COLO829 (cell line): ENCODE measurements at places on chromosomes 7 and 10.

DNA sequence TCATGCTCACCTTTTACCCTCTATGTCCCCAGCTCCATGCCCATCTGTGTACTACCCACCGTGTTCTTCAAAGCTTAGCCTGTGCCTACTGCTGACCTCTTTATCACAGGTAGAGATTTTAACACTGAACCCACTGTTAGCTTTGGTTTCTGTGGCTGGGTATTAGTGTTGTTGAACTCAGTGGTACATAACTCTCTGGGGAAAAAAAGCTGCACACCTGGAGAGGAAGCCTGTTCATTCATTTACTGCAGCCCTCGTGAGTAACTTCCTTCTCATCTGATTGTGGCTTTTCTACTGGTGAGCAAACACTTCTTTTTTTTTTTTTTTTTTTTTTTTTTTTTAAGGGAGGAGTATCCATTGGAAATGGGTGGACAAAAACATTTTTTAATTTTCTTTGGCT, 326.3 kb downstream of the CCSER2 start:
- no peak for DNase-seq

GRCh38 chr7:2814946-2815874, 28.9 kb downstream of the GNA12 start:
- DNase-seq, result no peak

DNA sequence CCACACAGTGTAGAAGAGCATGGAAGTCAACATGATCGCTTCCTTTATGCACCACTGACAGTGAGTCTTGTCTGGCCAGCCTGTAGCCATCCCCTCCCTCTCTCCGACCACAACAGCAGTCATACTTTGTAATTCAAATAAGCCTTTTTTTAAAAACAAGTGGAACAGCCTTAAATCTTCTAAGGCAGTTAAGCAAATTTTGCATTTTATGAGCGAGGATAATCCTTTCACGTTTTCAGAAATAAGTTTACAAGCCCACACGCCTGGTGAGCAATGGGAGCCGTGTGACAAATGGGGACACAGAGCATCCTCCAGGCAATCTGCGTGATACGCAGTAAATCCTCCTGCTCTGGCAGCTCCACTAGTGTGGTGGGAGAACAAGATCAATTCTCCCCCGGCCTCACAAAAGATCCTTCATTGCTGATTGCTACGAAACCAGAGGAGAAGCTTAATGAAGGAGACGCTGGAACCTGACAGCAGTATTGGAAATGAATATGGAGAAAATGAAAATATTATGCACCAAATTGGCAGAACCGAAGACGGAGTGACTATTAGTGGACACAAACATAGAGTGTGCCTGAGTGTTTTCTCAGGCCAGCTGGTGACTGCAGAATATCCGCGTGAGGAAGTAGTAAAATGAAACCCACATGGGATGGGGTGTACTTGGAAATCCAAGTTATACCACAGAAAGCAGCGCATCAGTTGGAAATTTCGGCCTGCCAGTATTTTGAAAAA, 104.2 kb upstream of the CDCA7L start:
- DNase-seq, result no peak

DNA sequence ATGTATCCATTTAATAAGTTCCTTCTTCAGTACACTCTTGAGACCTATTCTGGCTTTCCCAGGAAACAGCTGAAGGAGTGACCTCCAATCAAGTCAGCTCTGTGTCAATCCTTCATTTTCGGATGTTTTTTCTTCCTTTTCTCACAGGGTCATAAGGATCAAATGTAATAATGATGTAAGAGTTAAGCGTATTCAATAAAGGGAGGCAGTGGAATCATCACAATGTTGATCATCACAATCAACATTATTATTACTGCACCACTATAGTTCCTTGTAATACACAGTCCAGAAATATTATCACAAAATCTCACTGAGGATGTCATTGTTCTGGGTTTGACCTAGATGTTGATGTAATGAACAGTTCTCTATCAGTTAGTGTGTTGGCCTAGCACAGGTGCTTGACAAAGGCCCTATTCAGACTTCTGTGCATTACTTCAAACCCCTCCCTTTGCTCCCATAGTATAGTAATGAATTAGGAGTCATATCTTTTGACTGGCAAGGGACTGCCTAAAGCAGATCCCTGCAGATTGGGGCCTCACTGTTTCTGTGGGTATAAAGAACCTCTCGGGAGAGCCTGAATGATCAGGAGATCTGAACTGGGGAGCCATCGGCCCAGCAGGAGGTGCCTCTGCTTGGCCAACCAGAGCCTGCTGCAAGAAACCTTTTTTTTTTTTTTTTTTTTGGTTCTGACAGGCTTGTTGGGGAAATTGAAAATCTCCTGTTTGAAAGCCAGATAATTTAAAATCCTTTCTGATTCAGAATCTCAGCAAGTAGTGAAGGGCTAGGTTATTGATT, 100.6 kb downstream of the KAT6B start:
- DNase-seq, result peak; percentile 83

GRCh38 chr10:50210876-50211275, 40.4 kb downstream of the ASAH2 start:
- no peak for DNase-seq

GRCh38 chr7:19558527-19558926, 150.3 kb downstream of the POLR1F start:
- peak; percentile 25 for DNase-seq

DNA sequence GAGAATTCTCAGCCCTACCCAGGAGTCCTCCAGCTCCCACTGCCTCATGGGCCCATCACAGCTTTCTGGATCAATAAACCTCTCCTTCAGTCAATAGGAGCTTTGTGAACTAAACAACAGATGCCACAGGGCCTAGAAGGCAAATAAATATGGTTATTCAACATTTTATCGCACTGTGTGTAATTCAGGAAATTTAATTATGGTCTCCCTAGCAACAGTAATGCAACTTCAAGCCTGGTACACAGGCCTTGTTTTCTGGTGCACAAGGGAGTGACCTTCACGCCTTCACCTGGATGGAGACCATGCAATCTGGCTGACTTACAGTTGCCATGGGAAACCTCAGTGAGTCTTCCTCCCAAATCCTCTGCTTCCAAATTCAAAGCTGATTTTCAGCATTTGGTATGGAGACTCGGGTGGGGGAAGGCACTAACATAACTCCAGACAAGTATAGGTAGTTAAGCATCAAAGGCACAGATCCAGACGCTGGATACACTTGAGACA, 441.0 kb upstream of the NPVF start:
- no peak for DNase-seq

- DNase-seq, result no peak
Measured at GRCh38 chr10:2933071-2933470, 134.3 kb upstream of the PFKP start.

- no peak for DNase-seq
Measured at GRCh38 chr7:151716323-151716722, 160.6 kb downstream of the PRKAG2 start.

DNA sequence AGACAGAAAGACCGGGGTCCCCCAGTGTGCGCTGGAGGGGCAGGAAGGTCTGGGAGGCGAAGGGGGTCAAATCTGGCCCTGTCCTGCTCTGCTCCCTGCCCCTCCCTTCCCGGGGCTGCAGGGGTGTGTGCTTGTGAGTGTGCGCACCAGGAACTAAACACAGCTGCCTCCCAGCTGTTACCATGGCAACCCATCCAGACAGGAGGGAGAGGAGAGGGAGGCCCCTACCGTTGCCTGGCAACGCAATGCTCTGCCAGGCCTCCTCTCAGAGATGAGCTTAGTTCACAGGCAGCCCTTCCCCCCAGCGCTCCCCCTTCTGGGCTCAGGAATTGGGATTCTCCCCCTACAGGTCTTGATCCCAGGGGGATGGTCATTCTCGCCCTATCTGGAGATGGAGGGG, 6.1 kb downstream of the NYAP1 start:
- DNase-seq, result peak; percentile 69

GRCh38 chr10:6202684-6203330, at the start of gene PFKFB3:
Gene PFKFB3, plus strand, starts transcription at chr10:6202932. Its CDS starts 329 bp downstream, at chr10:6203261.
- DNase-seq, result peak; percentile 85

DNA sequence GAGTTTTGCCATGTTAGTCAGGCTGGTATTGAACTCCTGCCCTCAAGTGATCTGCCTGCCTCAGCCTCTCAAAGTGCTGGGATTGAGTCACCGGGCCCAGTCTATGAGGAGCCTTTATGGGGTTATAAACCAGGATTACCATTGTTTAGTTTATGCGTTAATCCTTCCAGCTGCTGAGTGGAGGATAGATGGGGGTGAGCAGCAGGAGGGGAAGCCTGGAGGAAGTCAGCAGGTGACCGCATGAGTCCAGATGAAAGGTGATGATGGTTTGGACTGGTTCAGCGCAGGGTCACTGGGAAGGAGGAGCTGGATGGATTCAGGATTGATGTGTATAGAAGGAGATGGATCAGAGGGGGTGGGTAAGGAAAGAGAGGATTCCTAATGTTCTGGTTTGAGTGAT, 197.1 kb downstream of the ADAM12 start:
- DNase-seq, result no peak

DNA sequence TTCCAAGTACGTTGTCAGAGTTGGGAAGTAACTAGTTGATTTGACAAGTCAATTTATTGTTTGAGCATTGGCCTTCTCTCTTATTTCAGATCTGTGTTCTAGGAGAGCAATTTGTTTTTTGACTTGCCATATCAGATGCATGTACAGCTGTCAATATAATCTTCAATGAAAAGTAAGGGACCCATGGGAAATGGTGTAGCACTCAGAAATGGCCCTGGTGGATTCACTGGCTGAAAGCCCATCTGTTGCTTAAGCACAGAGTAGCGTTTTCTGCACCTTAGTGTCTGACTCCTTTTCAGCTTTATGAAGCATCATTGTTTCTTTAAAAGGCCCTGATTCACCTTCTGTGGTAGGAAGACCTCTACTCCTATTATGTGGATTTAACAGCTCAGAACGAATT, 10.2 kb downstream of the GARS1 start:
- DNase-seq, result no peak

GRCh38 chr10:44458671-44459413, 73.9 kb upstream of the CXCL12 start:
- DNase-seq, result no peak

DNA sequence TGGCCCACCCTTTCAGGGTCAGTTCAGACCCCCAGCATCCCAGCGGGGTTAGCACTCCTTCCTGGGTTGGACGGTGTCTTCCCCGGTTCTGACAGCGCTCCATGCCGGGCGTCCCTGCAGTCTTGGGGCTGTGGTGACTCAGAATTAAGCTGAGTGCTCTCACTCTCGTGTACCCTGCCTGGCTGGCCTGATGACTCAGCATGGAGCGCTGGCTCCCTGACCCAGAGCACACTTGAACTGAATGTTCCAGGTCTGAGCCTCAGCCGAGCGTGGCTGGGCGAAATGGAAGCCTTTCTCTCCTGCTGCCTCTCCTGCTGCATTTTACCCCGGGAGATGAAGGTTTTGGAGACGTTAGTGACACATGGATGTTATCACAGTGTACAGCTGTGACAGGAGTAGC, 7.1 kb downstream of the BAG3 start:
- DNase-seq, result peak; percentile 45

- DNase-seq, result no peak
Measured at GRCh38 chr10:114310346-114310745, 71.3 kb downstream of the VWA2 start.

DNA sequence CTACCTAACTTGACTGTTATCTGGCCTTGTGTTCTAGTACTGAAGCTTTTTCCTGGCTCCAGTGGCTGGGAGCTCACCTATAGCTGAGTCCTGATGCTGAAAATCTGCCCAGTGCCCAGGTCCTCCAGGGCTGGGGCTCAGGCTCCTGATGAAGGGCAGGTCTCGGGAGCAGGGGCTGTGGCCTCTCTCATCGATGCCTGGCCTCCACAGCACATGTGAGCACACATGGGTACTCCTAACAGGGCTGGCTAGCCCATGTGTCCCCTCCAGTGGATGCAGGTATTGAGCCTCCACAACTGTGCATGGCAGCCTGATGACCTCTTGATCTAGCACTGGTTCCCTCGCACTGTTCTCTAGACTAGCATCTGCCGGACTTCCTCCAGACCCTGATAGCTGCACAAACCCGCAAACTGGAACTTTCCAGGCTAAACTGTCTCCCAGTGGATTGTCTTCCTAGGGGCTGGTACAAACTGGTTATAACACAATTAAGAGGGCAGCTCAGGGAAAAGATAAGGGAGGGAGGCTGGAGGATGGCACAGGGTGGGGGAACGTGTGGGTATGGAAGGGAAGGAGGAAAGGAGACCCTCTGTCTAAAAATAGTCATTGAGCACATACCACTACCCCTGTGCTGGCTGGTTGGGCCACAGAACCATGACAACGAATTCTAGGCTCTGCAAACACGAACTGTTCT, 35.1 kb downstream of the PLAC9 start:
- DNase-seq, result no peak

- peak; percentile 60 for DNase-seq
Measured at GRCh38 chr10:122541541-122542002, 19.0 kb upstream of the DMBT1 start.

GRCh38 chr10:70672165-70673042, at the start of gene ADAMTS14:
Gene ADAMTS14, plus strand, starts transcription at chr10:70672506. Its CDS starts 297 bp downstream, at chr10:70672803.
- no peak for DNase-seq

DNA sequence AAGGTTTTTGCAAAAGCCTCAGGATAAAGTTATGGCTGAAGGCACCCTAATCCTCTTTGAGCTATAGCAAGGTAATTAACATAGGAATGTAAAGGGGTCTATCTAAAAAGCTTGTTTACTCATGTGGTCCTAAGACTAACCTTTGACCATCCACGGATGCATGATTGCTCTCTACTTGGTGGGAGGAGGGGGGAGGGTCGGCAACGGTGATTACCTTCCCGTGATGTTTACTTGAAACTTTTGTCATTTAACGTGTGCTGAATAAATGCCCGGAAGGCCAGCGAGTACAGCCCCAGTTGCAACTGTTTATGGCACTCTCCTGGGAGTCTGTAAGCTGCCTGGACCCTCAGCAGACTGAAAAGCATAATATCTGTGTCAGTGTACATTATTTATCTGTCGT, 78.9 kb upstream of the GPR22 start:
- no peak for DNase-seq
